ENCODE measurements at places on chromosomes 1 and 21. TPM values are rescaled to one million over a fixed set of nuclear protein-coding genes. Genes with fewer than 3 reads are reported as not detected.

TMCC2 gene
- 13.3 TPM for total RNA-seq

GRCh38 chr1:172946814-172947507 lies 103.8 kb downstream of the TNFSF18 start:
- no peak for DNase-seq

TRPM2 gene
- total RNA-seq = 3.7 TPM

GJA5 gene
- total RNA-seq = not detected

DNA sequence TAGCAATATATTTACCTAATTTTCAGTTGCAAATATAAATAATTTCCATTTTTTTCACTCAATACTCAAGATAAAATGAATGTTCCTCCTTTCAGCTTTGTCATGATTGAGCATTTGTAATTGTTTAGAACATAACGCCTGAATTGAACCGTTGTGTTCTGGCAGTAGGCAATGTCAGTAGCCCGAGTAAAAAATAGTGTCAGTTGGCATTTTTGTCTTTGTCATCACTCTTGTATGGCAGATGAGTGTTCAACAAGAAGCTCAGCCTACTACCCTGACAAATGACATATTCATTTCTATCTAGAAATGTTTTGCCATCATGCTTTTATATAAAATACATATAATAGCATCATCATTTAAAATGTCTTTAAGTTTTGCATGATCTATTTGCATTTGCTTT lies 691.4 kb upstream of the NCAM2 start:
- no peak for DNase-seq

DNA sequence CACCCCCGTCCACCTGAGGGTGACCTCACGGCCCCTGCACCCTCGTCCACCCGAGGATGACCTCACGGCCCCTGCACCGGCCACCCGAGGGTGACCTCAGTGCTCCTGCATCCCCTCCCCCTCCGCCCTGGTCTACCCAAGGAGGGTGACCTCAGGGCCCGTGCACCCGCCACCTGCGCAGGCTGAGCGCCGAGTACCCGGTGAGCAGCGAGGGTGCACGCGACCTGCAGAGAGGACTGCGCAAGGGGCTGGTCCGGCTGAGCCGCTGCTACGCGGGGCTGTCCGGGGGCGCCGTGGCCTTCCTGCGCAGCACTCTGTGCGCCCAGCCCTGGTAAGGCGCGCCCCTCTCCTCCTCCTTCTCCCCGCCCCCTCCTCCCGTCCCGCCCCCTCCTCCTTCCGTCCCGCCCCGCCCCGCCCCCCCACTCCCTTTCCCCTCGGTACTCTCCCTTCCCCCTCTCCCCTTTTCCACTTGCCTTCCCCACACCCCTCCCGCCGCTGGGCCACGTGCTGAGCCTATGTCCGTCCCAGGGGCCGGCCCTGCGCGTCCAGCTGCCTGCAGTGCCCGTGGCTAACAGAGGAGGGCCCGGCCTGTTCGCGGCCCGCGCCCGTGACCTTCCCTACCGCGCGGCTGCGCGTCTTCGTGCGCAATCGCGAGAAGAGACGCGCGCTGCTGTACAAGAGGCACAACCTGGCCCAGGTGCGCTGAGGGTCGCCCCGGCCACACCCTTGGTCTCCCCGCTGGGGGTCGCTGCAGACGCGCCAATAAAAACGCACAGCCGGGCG lies 28.4 kb downstream of the TRIM11 start:
- peak; percentile 76 for DNase-seq

DNA sequence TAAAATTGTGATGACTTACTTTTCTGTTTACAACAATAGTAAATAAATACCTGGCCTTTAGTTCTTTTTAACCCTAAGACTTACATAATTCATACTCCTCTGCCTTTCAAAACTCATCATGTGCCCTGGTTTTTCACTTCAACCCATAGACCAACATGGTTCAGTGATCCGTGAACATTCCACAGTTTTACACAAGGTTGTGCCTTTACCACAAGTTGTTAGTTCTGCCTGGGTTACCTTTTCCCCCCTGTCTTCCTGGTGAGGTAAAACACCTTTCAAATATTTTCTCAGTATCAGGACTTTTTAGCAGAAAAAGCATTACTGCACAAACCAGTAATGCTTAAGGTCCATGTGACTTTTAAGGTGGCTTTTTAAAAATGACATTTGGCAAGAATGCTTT lies 1466.4 kb downstream of the PLA2G4A start:
- no peak for DNase-seq

DNA sequence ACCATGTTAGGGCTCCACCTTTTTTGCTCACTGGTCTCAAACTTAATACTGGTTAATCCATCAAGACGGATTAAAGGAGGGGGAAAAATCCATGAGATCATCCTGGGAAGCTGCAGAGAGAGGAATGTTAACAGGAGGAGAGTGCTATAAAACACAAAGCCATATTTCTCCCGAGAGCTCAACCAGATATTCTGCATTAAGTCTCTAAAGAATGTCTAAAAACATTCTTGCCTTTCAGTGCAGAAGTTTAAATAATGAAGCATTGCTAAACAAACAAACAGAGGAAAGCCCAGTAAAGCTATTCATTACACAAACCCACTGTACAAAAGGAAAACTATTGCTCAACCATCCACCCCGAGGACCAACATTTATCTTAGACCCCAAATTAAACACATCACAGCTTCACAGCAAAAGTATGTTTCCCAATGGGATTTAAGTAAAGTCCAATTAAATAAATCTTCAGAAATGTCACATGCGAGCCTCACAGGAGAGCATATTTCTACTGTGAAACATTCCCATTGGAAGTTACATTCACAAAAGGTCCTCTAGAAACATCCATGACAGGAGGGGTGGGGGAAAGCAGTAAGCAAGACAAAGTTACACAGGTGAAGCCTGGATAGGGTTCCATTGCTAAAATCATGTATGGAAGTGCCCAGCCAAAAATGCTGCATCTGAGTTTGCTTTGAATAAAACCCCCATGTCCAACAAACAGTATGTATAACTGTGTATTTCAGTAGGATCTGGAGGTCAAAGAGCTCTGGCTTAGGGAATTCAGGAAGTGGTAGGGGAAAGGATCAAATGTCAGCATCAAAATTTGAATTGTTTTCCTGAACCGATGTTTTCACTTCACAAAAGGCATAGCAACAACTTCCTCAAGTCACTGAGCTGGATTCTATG lies 23.3 kb downstream of the DUSP10 start:
- no peak for DNase-seq

DHRS3 gene
- total RNA-seq = 163 TPM

DNA sequence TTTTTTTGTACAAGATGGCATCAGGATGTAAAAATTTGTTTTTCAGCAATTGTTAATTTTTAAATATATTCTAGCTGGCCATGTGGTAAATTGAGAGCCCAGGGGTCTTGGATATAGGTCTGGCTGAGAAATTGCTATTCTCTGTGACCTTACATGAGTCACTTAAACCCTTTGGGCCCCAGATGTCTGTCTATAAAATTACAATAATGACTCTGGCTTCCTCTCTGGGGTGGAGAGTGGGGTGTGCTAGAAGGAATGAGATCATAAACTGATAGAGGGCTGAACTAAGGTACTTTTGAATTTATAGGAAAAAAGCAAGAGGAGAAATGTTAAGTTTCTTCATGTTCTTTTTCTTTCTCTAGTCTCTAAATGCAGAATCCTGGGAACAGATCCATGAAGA lies 12.4 kb upstream of the TCHH start:
- DNase-seq = no peak

GRCh38 chr1:11784256-11784992 lies 21.3 kb downstream of the MTHFR start:
- no peak for DNase-seq

DNA sequence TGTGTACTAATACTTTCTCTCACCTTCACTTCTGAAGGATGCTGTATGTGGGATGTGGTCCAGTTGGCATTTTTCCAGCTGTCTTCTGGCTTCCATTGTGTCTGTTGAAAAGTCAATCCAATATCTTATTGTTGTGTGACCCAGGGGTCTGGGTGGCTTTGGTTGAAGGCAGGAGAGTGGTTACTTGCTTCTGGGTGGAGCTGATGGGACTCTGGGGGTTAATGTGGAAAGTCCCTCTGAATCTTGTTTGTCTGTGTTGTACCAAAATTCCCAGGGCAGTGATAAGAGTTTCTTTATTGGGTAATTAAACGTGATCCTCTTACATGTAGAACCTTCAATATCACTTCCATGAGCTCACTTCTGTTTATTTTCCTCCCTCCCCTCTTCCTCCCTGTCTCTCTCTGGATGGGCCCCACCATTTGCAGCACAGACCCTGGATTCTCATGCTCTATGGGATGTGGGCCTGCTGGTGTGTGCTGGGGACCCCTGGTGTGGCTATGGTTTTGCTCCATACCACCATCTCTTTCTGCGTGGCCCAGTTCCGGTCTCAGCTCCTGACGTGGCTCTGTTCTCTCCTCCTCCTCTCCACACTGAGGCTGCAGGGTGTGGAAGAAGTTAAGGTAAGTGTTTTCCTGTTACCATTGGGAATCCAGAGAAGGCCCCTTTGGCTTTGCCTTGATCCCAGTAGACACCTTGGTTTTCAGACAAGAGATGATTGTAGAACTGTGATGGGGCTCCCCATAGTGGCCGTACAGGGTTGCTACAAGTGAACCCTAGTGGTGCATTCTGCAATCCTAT lies 71.5 kb downstream of the HHAT start:
- peak; percentile 74 for DNase-seq

C8B gene
- total RNA-seq = not detected

TMEM52 gene
- 2.4 TPM for total RNA-seq

- DNase-seq = no peak
Measured at GRCh38 chr1:23456226-23456625, 27.8 kb downstream of the ASAP3 start.

Measured in activated naive CD8-positive, alpha-beta T cell treated with anti-CD3 and anti-CD28 coated beads for 36 hours (primary cell).